ENCODE measurements at places on chromosomes 3 and 15.

DNA sequence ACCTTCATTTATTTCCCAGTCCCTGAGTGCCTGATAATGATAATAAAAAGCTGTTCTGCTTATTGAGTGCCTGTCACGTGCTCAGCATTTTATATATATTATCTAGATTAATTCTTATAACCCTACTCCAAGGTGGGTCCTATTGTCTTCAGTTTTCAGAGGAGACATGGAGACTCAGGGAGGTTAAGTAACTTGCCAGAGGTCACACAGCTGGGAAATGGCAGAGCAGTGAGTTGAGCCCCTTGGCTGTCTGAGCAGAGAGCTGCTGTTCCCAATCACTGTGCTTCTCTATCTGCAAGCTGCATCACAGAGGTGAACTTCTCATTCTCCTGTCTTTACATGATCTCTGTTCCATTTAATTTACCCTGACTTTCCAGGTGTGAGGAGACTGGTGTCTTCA lies 32.3 kb upstream of the MRPS22 start:
- DNase-seq, result no peak

- DNase-seq, result no peak
Observed at GRCh38 chr15:93478947-93479346, 389.9 kb upstream of the RGMA start.

- DNase-seq, result no peak
Observed at GRCh38 chr3:81732642-81733041, 28.8 kb downstream of the GBE1 start.

GRCh38 chr15:80967991-80968510 lies 21.6 kb downstream of the MESD start:
- DNase-seq, result no peak

- no peak for DNase-seq
Observed at GRCh38 chr3:190983875-190984274, 121.4 kb upstream of the GMNC start.

DNA sequence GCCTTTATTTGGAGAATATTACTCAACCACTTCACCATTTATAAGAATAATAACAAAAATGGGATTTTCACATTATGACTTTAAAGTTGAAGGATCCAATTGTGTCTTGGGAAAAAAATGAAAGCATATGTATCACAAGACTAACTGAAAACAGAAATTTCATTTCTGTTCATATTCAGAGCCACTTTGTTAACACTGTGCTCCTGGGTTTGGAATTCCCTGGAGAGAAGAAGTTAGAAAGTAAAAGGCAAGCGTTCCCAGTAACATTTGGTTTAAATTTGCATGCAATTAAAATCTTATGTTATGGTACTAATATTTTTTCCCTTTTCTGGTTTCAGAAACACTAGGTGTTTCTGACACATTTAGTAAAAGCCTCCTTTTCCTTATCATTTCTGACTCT lies 230.8 kb downstream of the RBMS3 start:
- DNase-seq, result no peak

DNA sequence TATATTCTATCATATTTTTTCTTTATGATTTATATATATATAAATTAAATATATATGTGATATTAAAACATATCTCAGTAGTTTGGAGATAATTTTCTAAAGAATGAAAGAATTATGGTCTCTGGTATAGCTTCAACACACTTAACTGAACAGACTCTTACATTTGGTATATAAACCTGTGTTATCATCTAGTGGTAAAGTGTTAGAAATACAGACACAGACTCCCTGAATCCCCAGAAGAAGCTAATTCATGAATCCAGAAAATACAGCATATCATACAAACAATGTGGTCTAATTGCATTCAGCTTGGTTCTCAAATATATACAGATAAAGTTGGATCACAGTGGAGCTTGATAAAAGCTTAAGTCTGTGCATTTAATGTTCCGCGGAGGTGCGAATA lies 1100.4 kb downstream of the ROBO2 start:
- no peak for DNase-seq

GRCh38 chr3:151156618-151157216 lies 46.3 kb downstream of the GPR171 start:
- no peak for DNase-seq

DNA sequence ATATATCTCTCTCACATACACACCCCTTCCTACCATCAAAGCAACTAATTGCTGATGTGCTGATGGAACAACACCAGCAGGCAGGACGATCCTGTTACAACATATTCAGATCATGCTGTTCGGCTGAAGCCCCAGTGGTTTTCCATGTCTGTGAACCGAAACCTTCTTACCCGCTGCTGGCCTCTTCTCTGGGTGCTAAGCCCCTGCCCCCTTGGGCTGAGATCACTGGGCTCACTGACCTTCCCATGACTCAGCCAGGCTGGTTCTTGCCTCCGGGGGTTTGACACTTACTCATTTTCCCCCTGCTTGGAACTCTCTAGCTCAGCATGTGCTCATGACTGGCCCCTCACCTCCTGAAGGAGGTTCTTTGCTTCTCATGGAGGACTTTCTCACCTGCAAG lies 122.0 kb upstream of the RGMA start:
- DNase-seq, result no peak

DNA sequence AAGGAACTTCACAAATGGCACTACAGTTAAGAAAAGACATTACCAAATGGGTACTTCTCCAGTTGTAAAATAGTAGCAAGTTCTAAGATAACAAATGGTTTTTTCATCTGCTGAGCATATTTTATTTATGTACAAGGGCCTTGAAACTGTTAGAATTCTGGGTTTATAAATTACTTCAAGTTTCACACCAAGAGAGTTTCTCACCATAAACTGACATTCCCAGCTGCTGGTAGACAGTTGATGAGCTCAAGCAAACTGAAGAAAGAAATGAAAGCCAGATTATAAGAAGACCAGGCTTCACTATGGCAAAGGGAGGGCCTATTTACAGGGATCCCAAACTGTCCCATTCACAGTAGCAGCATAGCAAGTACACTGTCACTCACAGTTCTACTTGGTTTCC lies 99.8 kb downstream of the DHX30 start:
- DNase-seq, result no peak

DNA sequence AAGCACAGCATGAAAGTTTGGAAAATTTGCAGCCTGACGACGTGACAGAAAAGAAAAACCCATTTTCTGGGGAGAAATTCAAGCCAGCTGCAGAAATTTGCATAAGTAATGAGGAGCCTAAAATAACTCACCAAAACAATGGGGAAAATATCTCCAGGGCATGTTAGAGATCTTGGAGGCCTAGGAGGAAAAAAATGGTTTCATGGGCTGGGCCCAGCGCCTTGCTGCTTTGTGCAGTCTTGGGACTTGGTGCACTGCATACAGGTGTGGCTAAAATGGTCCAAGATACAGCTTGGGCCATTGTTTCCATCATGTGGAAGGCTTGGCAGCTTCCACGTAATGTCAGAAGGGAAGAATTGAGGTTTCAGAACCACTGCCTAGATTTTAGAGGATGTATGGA lies 428.5 kb upstream of the FRG2C start:
- no peak for DNase-seq

GRCh38 chr15:88440021-88440420 lies 27.2 kb downstream of the MRPL46 start:
- DNase-seq, result no peak

- no peak for DNase-seq
Observed at GRCh38 chr15:95690631-95691340, 639.7 kb upstream of the NR2F2 start.

DNA sequence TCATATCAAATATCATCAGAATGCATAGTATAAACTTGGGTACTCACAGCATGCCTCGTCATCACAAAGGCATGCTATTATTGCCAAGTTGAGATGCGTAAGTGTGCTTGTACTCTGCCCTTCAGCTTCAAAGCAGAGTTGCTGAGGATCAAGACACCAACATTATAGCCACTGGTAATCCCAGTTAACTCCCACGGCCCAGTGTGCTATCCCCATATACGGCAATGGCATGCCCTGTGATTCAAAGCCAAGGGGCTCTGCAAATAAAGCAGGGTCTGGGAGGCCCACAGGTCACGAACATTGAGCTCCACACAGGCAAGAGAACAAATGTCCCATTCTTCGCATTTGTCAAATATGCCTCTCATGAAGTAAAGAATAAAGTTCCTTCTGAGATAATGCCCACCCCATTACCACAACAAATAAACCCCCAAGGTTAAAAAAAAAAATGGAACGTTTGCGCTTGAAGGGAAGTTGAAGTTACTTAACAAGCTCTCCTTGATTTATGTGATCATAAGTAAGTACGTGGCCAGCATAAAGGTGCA lies 298.1 kb upstream of the NECTIN3 start:
- no peak for DNase-seq

- no peak for DNase-seq
Observed at GRCh38 chr3:48858709-48859108, 11.0 kb upstream of the PRKAR2A start.

DNA sequence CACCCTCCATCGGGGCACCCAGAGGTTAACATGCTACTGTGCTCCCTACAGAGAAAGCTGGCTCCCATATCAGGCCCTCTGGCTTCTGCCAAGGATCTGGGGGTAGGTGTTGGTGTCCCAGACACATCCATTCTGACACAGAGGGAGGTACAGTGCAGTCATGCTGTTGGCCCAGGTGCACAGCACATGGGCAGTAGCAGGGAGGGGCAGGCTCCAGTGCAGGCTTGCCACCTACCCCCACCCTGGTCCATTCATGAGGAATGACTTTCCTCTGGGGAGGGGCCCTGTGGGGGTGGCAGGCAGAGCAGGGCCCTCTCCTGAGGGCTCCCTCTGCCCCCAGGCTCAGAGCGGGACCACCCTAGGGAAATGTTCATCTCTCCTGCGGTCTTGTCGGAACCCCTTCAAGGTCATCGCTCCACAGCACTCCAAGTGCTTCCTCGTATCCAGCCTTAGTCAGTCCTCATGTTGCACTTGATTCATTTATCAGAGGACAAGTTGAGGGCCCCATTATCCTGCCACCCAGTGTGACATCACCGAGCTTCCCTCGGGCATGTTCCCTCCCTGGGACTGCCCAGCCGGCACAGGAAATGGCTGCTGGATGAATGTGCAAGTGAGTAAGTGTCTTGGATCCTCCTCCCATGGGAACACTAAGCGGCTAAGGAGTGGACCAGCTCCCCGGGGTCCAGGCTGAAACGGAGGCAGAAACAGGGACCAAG lies 10.0 kb downstream of the DUSP7 start:
- no peak for DNase-seq

DNA sequence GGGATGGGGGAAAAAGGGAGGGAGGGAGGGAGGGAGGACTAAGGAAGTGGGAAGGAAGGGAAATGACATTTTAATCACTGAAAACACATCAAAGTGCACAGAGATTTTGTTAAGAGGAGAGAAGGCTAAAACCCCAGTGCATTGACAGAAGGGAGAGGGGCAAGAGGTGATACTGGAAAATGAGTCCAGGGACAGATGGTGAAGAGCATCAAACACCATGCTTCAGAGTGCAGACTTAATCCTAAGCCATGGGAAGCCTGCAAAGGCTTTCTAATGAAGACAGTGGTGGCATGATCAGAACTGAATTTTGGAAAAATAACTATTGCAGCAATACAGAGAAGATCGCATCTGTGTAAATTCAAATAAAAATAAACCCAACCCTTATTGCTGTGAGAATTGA lies 41.8 kb downstream of the HGD start:
- DNase-seq, result no peak

- peak; percentile 44 for DNase-seq
Observed at GRCh38 chr3:32176989-32177701, 61.3 kb upstream of the CMTM8 start.

DNA sequence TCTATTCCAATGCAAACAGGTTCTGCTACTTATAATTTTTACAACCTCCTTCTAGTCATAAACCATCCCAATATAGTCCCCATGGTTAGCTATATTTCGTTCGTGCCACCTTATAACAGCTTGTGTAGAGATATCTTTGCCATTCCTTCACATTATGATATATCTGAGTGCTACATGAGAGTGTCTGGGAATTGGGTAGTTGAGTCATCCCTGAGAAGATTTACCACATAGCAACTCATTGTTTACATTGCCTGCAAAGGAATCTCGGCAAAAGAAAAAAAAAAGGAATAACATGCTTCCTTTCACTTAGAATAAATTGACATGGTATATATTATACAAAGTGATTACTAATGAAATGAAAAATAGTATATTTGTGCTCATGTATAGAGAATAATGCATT lies 86.0 kb upstream of the VGLL3 start:
- DNase-seq, result no peak

DNA sequence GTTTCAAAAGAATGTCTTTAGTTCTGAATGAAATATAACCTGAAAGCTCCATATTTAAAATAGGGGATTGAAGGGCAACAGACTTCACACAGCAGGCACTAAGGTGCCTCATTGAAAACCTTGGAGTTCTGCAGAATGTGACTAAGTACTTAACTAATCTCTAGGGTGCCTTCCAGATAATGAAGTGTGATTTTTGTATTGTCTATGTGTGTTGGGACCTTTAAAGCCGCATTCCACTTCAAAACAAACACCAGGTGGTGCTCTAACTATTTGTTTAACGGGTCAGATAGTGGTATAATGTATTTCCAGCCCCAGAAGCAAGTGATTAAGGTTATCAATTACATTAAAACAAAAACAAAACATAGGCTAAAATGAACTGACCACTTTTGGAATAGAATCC lies 28.0 kb downstream of the TFG start:
- DNase-seq, result no peak

DNA sequence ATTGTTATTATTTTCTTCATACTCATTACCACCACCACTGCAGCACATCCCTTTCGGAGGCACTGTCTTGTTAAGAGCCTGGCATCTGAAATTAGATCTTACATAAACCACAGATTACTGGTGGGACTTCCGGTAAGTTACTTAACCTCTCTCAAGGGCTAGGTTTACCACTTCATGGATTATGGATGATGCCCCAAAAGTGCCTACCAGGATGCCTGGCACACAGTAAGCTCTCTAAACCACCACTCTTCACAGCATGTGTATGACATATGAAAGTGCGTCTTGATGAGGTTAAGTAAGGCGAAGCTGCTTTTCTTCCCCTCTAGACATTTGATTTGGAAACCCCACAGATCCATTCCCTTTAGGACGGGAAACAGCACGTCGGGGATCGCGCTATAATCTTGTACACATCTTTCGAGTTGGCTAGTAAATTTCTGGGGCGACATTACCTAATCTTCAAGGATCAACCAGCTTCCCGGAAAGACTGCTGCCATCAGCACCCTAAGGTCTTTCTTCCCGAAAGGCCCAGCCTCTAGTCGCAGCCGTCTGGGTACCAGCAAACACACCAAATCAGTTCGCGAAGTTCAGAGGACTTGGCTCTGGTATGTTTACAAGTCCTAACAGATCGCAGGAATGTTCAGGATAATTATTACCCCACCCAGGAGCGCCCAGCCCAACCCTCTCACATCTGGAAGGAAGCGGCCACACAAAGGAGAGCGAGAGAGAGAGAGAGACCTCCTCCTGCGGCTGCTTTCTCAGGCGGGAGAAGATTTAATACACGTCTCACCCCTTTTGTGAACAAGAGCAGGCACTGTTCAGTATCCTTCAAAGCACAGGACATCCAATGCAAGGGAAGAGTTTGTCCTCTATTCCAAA lies 155.1 kb upstream of the FRMD4B start:
- DNase-seq, result no peak

DNA sequence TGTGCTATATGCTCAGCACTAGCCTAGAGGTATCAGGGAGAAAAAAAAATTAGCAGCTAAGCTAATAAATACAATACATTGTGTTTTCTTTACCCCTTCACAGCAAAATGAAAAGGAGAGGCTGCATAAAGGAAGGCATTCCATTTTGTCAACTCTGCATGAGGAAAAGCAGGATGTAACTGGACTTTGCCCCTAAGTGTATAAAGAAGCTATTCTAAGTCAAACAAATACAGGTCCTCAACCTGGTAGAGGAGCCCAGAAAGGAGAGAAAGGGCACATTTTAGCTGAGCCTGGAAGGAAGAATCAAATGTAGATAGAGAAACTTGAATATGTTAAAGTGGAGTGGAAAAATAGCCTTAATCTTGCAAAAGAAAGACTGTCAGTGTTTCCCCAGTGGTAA lies 89.0 kb upstream of the SPRED1 start:
- no peak for DNase-seq

Measured in stimulated activated CD4-positive, alpha-beta T cell treated with anti-CD3 and anti-CD28 coated beads, Interleukin-1b, Interleukin-23, amount 100 ng/mL, for 48 hours (primary cell).